Fibroblast of gingiva (primary cell): ENCODE measurements at places on chromosomes 2 and 18.

DNA sequence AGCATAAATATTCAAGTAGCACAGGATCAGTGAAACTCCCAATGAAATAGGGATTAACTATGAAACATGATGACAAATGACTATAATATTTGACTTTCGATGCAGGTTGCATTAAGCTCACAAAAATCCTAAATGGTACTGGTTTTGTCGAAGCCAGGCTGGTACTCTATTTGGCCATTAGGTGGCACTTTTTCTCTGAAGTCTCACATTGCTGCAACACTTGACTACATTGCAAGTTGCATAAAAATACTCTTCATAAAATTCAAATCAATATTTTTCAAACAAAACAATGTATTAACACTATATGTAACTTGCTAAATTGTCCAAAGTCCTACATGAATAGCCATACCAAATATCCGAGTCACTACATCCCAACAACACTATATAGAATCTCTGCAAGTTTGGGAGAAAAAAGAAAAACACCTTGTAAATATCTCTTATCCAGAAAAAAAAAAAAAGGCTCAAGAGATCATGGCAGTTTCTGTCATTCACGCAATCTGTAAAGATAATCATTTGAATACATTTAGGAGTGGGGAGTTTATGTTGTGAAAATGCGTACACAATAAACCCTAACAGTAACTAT lies 9.5 kb downstream of the RTTN start:
- DNase-seq, result peak; percentile 54

DNA sequence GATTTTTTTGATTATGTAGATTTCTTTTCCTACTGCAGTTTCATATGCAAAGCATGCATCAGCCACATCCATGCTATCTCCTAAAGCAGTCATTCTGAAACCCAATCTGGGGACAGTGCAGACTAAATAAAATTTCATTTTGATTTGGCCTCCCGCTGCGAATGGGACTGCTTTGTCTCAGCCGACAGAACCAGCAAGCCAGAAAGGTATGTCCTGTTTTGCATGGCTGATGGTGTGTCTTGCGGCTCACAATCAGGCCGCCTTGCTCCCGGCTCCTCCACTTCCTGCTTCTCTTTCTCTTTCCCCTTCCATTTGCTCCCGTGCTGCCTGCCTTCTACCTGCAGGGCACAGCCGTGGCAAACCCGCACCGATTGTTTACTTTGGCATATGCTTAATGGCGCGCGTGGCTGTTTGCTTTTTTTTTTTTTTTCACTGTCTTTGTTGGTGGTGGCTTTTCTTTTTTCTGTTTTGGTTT lies 419.6 kb upstream of the POU3F3 start:
- peak; percentile 21 for DNase-seq

GRCh38 chr18:59717291-59717690 lies 20.1 kb upstream of the CCBE1 start:
- DNase-seq, result no peak

- DNase-seq, result no peak
These were observed 27.8 kb upstream of the REL start for GRCh38 chr2:60853531-60853930.

- DNase-seq, result no peak
These were observed 11.4 kb upstream of the NEU4 start for GRCh38 chr2:241797441-241798080.

DNA sequence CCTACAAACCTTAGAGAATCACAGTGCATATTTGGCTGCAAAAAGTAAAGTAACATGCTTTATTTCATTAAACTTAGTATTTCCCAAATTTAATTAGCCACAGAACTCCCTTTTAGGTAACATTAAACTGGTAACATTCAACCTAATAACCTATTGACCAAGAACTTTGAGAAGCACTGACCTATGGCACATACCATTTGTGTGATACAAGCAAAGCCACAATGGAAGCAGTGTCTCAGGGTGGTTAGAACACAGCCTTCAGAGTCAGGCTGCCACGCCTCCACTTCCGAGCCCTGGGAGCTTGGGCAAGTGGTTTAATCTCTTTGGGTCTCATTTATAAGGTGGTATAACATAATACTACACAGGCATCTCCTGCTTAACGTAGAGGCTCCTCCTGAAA lies 301.4 kb downstream of the PDE11A start:
- DNase-seq, result no peak
